Stimulated activated CD8-positive, alpha-beta memory T cell treated with anti-CD3 and anti-CD28 coated beads, Interleukin-12 subunit alpha, Interleukin-12 subunit beta, amount 100 ng/mL, for 1 hour (primary cell): ENCODE measurements at places on chromosomes 6 and 20.

DNA sequence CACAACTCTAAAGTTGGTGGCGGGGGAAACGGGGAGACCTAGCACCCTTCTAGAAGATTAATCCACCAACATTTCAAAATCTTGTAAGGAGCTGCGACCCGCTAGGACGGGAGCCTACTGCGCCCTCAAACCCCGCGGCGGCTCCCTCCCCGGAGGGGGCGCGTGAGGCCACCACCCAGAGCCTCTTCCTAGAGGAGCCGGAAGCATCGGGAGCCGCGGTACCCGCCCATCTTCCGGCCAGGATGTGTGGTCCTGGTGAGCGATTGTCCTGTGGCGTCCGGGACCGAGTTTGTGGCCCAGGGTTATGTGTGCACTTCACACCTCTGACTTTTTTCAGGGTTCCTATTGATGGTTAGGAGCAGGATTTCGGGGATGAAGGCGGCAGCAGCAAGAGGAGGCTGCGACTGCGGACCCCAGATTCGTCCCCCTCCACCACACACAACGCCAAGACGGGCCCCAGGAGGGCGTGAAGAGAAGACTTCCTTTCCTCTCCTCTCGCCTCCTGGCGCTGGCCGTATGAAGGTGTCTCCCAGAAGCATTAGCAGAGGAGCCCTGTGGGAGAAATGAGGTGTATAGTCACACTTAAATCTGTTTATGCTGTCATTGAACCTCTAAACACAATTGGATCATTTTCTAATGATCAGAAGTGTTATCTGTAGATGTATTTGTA, 10.7 kb downstream of the ZNF165 start:
- DNase-seq, result no peak

DNA sequence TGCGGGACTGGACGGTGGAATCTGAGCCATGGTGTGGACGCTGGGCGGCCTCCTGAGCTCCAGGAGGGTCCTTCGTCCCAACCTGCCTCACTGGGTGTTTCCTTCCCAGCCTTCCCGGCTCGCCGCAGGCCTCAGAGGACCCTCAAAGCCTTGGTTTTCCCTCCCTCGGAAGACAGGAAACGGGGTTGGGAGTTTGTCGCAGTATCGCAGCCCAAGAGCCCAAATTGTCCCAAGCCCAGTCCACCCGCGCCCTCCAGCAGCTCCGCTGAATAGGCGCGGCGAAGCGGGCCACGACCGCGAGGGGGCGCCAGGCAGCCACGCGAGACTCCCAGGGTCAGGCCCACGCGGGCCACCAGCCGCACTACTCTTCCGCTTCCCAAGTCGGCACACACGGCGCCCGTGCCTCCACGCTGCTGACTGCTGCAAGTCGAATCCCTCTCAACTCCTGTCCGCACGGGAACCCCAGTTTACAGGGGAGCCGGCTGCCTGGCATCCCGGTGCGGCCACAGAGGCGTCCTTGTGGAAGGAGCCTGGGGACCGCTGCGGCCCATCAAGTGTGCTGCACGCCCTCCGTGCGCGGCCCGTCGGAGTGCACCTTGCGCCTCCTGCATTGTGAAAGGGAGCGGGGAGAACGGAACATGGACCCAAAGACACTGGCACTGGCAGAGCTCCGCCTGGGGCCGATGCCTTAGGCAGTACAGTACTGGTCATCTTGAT, 40.4 kb upstream of the HMGA1 start:
- peak; percentile 84 for DNase-seq

GRCh38 chr6:109821428-109821827, 130.3 kb downstream of the FIG4 start:
- no peak for DNase-seq

DNA sequence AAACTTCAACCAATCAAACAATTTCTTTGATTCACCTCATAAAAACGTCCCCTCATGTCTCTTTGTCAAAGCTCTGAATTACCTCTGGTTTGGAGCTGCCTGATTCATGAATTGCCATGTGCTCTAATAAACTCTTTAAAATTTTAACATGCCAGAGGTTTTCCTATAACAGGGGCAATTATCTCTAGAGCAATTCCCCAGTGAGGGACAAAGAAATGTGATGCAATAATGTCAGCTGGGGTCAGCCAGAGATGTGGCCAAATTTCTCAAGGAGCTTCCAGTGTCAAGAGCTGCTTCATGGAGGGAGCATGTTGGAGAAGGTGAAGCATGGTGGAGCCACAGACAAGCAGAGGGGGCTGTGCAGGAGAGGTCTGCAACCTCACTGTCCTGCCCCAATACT, 38.7 kb upstream of the RFPL4B start:
- DNase-seq, result no peak

GRCh38 chr20:52313341-52313963, 121.9 kb upstream of the ZFP64 start:
- no peak for DNase-seq

- DNase-seq, result no peak
Measured at GRCh38 chr20:48706116-48706656, 121.6 kb downstream of the PREX1 start.

- no peak for DNase-seq
Measured at GRCh38 chr20:57079031-57080005, 187.1 kb downstream of the BMP7 start.

GRCh38 chr6:26121141-26122004, 34.1 kb downstream of the HFE start:
- no peak for DNase-seq

DNA sequence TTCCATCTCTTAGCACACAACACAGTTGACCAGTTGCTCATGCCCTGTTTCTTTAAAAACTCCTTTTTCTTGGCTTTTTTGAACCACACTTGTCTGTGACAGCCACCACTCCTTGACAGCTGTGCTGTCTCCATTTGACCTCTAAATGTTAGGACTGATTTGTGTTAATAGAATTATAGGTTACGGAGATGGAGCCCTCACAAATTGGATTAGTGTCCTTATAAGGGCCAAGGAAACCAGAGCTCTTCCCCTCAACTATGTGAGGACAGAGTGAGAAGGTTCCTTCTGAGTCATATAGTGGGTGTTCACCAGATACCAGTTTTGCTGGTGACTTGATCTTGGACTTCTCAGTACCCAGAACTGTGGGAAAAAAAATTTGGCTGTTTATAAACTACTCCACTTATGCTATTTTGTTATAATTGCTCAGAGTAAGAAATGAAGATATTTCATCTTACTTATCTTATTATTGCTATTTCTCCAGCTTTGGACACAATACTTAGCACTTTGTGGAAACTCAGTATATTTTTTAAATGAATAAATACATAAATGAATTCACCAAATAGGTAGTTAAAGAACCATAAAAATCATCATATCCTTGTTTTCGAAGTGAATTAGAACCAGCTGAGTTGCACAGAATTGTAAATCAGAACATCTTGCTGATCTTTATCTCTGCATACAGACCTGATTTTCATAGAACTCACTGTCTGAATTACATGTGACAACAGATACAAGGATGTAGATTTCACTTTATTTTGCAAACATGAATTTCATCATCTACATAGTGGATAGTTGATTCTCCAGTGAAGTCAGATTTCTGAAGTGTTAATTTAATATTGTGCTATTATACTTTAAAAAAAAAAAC, 598.5 kb upstream of the IRAK1BP1 start:
- no peak for DNase-seq

GRCh38 chr20:49140411-49140810, 47.7 kb downstream of the STAU1 start:
- no peak for DNase-seq
